ENCODE measurements at places on chromosomes 1 and 21.

DNA sequence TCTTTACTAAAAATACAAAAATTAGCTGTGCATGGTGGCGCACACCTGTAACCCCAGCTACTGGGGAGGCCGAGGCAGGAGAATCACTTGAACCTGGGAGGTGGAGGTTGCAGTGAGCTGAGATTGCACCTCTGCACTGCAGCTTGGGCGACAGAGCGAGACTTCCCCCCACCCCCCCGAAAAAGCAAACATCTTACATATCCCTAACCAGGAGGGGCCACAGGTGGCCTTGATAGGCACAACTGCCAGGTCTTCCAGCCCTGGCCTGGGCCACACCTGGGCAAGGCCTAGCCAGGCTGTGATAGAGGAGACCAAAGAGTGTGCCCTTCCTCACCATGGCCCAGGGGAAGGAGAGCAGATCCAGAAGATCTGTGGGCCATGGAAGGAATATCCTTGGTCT is 28.6 kb upstream of the POU3F1 start:
- DNase-seq = no peak

DNA sequence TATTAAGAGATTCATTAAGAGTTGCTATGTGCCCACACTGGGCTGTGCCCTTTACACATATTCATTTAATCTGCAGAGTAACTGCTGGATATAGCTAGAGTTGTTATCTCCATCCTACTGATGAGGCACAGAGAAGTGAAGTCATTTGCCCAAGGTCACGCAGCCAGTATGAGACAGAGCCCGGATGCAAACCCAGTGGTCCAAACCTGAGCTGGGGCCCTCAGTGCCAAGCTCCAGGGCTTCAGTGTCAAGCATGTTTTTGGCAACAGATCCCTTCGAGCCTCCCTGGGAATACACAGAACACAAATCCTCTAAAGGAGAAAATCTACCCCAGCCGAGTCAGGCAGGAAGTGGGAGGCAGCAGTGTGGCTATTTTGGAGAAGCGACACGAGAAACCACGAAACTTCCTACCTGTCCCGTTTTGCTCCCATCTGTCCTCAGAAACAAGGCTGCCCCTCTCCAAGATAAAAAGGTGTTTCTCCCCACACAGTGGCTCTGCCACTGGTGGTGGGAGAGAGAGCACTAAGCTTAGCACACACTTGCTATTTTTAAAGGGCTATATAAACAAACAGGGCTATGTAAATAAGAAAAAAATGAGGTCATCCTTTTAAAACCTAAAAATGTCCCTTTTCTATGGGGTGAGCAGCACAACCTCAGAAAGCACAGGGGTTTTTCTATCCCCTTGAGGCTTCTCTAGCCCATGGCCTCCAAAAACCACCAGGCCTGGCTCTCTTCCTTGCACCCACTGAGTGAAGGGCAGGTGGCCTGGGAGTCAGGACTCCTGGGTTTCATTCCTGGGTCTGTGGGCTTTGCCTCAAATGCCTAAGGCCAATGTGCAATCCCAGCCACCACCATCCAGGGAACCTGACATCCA is 138.6 kb upstream of the EDN2 start:
- no peak for DNase-seq

DNA sequence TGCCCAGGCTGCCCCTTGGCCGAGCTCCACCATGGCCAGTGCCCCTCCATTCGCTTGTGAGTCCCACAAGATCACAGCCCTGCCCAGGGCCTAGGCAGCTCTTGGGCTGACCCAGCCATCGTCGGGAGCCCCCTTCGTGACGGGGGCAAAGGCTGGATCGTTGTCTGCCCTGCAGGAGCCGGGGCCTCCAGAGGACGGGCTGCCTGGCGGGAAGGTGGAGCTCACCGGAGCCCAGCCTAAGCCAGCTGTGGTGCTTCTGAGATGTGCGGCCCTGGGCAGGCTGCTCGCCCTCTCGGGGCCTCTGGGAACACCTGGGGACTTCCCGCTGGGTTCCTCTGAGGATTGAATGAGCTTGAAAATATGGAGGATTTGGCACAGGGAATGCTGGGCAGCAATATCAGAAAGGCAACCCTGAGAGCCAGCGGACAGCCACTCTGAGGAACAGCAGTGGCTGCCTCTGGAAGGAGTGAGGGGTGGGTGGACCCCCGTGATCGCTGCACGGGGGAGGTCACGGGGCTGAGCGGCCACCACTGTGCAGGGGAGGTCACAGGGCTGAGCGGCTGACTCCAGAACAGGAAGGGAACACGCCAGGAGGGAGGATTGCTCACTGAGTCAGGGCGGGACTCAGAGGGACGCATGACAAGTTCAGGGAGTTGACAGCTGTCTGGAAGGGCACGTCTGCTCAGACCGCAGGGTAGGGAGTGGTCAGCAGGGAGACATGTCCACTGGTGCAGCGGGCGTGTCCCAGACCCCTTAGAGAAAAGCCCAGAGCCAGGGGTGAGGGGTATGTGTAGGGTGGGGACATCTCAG is 19.3 kb downstream of the TP73 start:
- DNase-seq = peak; percentile 36

DNA sequence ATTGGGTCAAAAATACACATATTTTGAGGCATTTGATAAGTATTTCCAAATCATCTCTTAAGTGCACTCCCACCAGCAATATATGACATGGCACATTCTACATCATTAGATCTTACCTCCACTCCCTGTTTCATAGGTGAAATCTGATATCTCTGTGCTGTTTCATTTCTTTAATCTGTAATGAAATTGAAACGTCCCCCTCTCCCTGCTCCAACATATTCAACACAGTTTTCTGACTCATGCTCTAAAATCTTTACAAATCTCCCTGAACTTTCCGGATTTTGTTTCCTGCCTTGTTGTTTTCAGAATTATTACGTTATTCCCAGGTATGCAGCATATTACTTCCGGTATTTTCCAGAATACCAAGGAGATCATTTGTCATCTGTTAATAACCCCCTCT is 66.1 kb upstream of the AKT3 start:
- no peak for DNase-seq

DNA sequence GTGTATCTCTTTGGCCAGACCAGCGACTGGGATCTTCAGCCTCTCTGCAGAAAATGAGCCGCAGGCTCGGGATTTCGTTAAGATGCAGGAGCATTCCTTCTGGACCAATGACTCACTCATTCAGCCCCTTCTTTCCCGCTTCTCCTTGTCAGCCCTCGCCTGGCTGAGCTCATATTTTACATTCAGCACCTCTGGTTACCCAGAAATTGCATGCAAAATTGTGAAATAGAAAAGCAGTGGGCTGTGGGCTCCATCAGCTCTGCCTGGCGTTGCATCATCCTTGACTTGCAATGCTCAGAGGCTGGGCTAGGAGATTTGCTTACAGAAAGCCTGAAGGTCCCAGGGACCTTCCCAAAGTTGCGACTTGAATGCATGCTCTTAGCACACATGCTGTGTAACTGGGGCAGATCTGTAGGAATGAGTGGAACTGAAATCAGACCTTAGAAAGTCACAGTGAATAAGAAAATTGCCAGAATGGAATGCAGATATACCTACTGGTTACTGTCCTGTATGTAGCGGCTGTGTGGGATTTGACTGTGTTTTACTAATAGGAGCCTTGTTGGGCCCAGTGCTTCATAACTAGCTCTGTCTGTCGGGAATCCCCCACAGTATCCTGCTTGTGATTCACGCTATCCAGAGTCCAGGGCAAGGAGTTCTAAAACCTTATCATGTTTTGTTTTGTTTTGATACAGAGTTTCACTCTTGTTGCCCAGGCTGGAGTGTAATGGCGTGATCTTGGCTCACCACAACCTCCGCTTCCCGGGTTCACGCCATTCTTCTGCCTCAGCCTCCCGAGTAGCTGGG is 444.8 kb downstream of the KIF26B start:
- no peak for DNase-seq

DNA sequence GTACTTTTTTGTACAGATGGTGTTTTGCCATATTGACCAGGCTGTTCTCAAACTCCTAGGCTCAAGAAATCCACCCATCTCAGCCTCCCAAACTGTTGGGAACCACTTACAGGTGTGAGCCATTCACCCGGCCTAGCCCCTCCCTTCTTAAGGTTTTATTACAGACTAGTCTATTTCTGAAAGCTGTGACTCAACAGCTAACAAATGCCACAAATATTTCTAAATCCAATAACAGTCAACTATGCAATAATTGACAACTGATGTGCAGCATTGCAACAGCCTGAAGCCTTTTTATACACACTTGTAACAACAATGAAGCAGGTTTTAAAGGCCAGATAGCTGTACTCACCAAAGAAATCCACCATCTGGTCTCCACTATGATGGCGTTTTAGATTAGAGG is 51.4 kb downstream of the GRIK1 start:
- no peak for DNase-seq

DNA sequence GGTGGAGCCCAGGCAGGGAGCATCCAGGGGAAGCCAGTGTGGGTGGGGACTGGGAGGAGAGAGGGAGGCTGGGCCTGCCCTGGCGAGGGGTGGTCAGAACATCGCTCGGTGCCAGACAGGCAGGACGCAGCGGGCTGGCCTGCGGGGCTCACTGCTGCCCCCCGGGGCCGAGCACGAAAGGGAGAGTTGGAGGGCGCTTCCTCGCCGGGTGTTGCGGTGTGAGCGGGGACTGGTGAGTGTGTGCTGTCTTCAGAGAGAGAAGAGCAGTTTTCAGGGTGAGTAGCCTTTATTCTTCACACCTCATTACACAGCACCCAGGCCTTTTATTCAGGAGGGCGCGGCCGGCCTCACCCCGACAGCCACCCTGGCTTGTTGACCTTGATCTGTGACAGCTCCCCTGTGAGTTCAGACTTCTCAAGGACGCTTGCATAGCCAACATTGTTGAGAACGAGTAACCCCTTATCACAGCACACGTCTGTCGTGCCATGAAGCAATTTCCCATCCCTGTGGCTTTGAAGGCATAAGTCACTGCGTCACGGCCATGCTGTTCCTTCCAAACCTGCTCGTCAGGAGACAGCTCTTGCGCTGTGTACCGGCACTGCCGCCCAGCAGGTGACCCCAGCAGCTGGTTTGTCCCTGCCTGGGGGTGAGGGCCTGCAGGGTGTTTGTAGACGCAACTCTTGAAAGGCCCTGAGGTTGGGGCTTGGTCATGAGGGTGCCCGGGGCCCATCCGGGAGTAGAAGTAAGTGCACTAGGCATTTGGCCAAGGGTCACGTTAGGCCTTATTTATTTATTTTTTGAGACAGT is 54.6 kb downstream of the PRKCZ start:
- no peak for DNase-seq

DNA sequence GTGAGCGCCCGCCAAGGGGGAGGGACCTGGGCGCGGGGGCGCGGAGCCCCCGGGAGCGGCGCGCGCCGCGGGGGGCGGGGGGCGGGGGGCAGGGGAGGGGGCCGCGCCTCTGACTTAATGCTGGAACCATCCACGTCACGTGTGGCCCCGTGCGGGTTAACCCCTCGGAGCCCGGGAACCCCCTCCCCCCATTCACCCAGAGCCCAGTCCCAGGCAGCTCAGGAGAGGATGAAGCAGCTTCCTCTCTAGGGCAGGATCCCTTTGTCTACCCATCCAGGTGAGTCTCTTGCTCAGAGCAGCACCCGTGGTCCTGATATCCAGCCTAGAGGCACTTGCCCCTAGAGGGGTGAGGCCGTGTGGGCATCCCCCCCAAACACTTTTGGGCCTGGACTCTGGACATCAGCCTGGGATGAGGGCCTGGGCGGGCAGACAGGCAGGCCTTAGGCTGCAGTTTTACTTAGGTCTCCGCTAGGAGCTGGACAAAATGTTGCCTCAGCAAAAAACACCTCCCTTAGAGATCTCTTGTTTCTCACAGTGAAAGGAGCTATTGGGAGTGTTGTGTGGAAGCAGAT is at the start of gene ALX3:
ALX3 (minus strand) TSS at position 2 of the 572 bp plus-strand sequence. CDS start 60 bp downstream, outside the sequence.
- no peak for DNase-seq

DNA sequence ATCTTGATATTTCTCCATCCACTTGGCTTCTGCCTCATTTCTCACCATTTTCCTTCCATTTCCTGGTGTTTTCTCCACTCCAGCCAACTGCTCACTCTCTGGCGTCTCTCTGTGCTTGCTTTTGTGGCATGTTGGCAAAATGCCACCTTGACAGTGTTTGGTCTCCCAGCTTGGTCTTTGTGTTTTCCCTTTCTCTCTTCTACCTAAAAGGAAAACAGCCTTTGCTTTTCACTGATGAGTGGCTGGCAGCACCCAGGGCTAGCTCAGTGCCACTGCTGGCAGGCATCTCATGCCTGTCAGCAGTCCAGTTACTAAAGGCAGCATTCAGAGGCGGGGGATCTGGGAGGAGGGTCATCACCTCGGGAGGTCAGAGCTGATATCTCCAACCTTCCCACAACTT is 55.3 kb upstream of the DSCAM start:
- no peak for DNase-seq

DNA sequence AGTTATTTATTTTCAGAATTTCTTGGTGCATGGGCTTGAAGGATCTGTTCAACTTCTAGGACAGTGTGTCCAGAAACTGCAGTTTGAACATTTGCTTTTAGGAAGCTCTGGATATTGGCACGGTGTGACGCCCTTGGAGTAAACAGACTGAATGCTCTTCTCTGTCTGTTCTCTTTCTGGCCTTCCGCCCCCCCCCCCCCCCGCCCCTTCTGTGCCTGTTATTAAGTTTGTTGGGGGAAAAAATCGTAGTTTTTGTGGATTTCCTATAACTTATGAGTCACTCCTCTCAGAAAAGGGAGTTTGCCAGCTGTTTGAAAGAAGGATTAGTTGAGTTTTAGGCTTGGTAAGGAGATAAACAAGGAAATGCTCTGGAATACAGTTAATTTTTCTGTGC is 1.2 kb downstream of the KCTD3 start:
- no peak for DNase-seq

DNA sequence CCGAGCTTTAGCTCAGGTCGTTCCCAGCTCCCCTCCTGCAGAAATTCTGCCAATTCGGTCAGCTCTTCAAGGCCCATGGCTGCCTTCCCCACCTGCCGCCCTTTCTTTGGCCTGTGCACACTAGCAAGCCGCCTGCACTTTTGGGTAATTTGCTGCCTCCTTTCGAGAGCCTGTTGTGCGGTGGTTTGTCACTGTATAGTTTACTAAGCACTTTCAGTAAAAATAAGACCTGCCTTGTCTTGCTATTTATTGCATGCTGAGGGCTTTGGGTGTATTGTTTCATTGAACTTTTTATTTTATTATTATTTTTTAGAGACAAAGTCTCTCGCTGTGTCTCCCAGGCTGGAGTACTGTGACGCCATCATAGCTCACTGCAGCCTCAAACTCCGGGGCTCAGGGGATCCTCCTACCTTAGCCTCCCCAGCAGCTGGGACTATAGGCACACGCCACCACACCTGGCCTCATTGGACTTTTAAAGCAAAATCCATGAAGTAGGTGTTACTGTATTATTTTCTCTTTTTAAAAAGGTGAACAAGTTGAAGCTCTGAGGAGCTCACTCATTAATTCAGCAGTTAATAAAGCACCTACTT is 1.1 kb upstream of the FABP3 start:
- no peak for DNase-seq

GRCh38 chr1:117679299-117679698 is 73.5 kb downstream of the TENT5C start:
- no peak for DNase-seq
